ENCODE measurements at places on chromosomes 3 and 15.

DNA sequence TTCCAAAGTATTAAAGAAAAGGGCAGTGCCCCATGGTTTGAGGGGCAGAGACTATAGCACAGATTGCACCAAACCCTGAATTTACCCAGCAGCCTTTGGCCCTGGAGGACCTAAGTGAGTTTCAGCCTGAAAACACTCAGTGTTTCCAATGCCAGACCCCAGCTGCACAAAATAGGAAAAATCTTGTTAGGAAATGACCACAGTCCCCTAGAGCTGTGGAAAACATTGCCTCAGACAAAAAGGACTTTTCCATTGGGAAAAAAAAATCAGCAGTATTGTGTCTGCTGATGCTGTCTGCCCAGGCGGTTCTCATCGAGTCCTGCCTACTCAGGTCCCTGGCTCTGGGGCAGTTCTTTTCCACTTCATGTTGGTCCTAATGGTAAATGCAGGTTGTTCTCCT is 121.7 kb upstream of the DLG1 start:
- DNase-seq: no peak

GRCh38 chr3:139434764-139435307 is 41.5 kb downstream of the RBP2 start:
- no peak for DNase-seq

- DNase-seq: no peak
Observed at GRCh38 chr15:33154351-33155166, 40.0 kb downstream of the FMN1 start.

DNA sequence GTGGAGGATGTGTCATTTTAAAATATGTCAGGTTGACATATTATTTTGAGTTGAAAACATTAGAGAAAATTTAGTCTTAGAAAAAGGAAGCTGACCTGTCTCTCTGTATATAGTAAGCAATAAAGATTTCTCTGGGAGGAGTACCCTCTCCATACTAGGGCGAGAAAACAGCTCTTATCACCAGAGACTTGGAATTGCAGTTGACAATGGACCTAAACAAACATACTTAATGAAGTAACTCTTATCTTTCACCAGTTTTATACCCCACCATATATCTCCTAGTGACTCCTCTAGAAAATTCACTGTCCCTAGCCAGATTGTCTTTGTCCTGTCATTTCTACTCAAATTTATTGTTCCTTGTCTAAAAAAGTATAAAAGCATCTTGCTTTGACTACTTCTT is 7.2 kb upstream of the GATM start:
- DNase-seq: no peak

- DNase-seq: no peak
Observed at GRCh38 chr3:58013973-58014649, 5.9 kb downstream of the FLNB start.

DNA sequence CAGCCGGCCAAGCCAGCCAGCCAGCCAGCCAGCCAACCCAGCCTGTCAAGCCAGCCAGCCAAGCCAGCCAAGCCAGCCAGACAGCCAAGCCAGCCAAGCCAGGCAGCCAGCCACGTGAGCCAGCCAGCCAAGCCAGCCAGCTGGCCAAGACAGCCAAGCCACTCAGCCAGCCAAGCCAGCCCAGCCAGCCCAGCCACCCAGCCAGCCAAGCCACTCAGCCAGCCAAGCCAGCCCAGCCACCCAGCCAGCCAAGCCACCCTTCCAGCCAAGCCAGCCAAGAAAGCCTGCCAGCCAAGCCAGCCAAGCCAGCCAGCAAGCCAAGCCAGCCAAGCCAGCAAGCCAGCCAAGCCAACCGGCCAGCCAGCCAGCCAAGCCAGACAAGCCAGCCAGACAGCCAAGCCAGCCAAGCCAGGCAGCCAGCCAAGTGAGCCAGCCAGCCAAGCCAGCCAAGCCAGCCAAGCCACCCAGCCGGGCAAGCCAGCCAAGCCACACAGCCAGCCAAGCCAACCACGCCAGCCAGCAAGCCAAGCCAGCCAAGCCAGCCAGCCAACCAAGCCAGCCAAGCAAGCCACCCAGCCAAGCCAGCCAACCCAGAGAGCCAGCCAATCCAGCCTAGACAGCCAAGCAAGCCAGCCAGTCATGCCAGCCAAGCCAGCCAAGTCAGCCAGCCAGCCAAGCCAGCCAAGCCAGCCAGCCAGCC is 199.5 kb downstream of the GOLGA6L6 start:
- DNase-seq: no peak

DNA sequence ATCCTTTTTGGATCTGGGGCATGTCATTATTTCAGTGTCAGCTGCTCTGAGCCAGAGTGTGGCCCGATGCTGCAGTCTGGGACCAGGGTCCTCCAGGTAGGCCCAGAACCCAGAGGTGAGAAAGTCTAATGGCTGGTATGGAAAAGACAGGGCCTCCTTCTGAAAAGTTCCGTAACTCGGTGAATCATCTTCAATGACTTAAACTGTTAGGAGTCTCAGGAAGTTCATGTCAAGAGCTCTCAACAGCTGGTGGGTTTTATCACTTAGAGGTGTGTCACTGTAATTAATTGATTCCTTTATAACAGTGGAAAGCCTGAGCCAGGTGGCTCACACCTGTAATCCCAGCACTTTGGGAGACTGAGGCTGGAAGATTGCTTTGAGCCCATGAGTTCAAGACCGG is 28.5 kb upstream of the PDE8A start:
- DNase-seq: no peak

DNA sequence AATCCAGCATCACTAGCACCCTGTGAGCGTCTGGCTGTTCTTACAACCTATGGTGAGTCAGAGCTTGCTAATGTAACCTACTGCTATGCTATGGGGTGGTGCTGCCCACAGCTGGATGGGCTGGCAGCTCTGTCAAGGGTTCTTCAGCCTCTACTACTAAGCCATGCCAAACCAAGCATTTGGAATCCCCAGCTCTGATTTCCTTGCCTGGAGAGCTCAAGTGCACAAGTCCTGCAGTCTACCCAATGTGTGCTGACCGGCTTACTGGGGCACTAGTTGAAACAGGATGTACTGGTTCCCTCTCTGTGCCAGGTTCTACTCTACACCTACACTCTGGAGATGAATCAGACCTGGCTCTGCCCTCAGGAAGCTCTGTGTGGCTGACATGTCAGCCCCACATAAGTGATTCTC is 4.2 kb downstream of the TEX264 start:
- DNase-seq: no peak

GRCh38 chr15:78061963-78062427 is 15.5 kb downstream of the TBC1D2B start:
- DNase-seq: no peak

GRCh38 chr3:132164469-132165092 is 129.8 kb upstream of the CPNE4 start:
- no peak for DNase-seq

DNA sequence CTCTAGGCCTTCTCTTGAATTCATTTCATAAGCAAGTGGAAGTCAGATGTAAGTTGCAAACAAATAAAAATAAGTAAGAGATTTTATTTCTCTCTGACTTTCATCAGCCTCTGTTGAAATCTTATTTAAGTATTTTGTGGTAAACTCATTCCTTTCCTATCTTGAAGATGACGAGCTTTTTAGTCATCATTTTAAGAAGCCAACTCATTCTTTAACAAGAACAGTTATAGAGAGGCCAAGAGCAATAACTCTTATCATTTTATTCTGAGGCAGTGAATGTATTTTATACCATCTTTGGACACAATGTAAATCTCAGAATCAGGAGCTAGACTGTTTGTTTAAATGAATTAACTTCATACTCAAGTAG is 147.5 kb upstream of the MBNL1 start:
- no peak for DNase-seq

Measured in activated CD8-positive, alpha-beta memory T cell treated with anti-CD3 and anti-CD28 coated beads for 1 hour (primary cell).